D341Med (cell line): ENCODE measurements at places on chromosomes 4 and X.

DNA sequence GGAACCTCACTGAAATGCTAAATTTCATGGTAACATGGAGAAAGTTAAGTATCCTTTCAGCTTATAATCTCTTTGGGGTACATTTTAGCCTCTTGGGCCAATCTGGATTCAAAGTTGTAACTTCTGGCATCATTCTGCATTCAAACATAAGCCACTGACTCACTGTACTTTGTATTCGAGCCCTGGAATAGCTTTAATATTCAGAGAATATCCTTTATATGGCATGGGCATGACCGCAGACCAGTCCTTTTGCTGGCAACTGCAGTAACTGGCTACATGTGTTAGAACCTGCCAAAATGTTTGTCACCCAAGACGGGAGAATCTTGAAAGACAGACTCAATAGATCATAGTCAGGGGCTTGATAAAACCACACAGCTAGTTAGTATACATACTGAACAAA lies 3.3 kb downstream of the GASK1B start:
- no peak for DNase-seq

DNA sequence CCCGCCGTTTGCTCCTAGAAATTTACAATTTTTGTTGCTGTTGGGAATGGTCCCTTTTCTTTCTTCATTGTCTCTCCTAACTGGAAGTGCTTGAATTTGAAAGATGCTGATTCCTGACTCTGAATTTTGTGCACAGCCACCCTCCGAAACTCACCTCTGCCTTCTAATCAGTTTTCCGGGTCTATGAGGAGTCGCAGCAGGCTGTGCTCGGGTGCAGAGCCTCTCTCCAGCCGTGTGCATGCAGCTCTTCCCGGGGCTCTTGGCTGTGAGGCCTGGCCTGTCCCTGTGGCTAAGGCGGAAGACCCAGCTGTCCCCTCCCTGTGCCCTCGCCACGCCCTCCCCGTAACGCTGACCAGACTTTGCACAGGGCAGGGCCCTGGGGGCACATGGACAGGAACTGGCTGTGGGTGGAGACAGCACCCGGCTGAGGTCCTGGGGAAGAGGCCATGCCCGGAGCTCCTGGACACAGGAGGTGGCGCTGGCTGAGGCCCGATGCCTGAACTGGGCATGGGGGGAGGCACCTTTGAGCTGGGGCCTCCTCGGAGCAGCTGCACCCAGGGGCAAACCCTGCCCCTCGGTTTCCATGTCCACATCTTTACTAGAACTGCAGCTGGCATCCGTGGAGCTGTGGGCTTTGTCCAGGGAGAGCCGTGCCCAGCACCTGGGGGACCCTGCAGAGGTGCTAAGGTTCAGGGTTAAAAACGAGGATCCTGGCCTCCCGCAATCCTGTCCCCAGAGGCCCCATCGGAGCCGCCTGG lies 32.6 kb upstream of the SPON2 start:
- DNase-seq, result peak; percentile 36

- DNase-seq, result peak; percentile 54
Observed at GRCh38 chr4:113952452-113953029, 26.9 kb downstream of the ARSJ start.

GRCh38 chr4:87268411-87268810 lies 48.0 kb upstream of the KLHL8 start:
- DNase-seq, result no peak

GRCh38 chr4:4950561-4951290 lies 68.5 kb downstream of the CYTL1 start:
- no peak for DNase-seq

GRCh38 chr4:102959496-102959895 lies 60.0 kb downstream of the SLC9B1 start:
- no peak for DNase-seq

GRCh38 chrX:36436361-36436760 lies 516.8 kb downstream of the CFAP47 start:
- DNase-seq, result no peak

DNA sequence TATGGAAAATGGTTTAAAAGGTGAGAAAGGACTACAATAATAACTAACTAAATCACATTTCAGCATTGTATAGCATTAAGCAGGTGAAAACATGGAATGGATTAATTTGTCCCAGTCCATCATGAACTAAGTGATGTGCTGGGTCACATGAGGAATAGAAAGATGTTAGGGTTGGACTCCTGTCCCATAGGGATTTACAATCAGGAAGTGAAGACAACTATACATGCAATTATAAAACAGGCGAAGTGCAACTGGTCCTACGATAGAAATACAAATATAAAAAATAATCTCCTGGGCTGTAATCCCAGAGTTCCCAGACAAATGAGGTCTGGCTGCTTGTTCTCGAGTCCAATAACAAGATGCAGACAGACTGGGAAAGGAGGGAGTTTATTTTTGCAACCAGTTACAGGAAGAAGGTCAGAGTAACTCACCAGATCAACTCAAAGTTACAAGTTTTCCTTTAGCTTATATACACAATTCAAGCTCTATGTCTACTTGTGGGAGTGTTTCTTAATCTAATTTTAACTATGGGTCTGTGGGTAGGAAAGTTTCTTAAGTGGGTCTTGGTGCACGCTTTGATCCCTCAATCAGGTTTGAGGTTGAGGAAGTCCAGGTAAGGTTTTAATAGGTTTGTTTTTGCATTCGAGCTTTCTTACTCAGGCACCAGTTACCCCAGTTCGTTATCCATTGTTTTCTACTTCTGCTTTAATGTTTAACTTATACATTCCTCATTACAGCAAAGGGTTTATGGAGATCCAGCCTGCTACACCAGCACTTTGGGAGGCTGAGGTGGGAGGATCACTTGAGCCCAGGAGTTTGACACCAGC lies 50.1 kb downstream of the IGFBP7 start:
- DNase-seq, result no peak

- DNase-seq, result no peak
Observed at GRCh38 chr4:6647582-6648230, 7.2 kb downstream of the MRFAP1 start.

- DNase-seq, result no peak
Observed at GRCh38 chr4:108149588-108150380, 18.9 kb downstream of the LEF1 start.

DNA sequence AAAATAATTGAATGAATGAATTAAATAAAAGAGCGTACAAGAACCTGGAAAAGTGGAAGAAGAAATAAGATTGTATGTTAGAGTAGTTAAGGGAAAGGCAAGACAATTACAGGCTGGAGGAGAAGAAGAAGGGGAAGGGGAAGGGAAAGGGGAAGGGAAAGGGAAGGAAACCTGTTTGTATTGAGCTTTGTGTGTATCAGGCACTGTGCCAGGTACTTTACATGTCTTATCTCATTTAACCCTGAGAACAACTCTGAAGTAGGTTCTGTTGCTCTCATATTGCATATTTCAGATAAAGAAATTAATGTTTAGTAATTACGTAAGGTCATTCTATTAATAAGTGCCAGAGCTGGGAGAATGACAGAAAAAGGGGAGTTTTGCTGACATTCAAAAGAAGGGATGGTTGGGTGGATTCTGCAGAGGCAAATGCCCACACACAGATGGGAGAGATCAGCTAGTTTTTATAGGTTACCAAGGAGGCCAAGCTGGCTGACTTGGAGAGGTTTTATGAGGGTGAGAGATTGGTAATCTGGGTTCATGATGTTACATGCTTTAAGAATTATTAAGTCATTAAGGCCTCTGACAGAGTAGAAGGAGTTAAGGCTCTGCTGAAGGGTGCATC lies 92.3 kb upstream of the LCORL start:
- no peak for DNase-seq

DNA sequence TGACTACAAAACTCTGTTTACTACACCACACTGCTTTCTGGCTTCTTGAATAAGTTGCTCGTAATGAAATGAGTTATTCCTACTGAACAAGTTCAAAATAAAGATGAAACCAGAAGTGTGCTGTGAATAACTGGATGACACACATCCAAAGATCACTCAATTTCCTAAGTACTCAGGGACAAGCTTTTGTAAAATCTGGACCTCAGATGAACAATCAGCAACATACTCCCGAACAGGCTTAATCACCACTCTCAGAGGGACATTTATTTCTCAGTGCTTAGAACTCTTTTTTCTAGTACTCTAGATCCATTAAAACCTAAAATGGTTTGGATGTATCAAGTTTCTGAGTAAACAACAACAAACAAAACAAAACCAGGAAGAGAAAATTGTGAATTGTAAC lies 61.5 kb upstream of the EXOC1L start:
- no peak for DNase-seq

DNA sequence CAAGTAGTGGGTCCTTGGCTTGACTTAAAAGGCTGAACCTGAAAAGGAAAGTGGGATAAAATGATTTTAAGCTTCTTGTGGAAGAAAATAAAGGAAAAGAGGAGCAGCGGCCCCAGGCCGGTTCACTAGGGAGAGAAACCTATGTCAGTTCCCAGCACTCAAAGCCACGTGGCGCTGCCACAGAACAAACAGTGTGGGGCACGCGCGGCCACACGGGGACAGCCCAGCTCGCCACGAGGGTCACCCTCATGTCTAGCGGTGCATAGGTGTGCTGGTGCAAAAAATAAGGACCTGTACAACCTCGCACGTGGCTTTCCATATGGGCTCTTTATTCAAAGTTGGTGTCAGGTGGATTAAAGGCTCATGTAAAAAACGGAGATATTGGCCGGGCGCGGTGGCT lies 17.1 kb downstream of the MSANTD1 start:
- DNase-seq, result no peak

DNA sequence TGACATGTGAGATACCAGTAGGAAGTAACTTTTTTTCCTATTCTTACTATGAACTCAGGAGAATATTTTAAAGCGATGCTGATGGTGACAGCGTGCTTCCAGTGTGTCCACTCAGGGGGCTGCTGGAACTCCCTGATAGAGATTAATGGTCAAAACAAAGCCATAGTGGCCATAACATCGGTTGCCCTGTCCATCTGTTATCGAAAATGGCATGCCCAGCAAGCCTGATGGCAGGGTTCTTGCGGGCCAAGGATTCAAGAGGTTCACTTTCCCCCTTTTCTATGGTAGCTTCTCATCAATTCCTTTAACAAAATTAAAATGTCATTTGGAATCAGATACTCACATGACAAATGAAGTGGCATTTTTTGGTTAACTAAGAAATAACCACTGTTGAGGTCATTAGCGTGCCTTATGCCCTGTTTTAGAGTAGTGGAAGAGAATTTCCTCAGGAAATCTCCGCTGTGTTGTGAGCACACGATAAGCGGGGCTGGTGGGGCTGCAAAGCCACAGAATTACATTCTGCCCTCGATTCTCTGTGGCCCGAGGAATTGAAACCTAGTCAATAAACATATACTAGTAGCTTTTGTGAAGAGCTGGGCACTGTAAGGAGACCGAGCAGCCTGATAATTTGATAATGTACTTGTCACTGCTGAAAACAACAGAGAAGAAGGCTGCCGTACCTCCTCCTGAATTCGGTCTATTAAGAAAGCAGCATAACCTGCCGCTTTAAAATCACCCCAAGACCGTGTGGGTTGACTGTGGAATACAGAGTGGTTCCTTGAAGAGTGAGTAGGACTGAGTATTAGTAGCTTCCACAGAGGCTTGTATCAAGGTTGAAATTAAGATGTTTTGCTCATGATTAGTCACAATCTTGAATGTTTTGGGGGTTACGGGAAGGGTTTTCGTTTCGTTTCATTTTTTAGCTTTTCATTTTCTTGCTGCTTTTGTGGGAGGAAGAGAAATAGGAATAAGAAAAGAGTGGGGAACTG lies 46.7 kb downstream of the PTCHD1 start:
- DNase-seq, result no peak

DNA sequence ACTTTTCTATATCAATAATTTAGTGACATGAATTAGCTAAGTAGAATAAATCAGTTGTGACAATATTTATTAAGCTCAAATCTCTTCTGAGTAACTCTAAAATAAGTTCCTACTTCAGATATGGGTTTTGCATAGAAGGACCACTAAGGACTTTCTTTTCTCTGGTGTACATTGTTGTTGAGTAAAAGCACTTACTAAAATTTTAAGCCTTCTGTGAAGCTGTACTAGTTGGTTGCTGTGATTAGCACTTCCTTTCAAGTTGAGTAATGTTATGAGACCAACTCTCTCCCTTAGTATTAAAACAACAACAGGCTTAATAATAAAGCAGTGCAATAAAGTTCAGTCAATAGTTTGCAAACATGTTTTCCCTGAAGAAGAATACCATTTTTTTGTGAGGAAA lies 667.4 kb upstream of the NDST4 start:
- DNase-seq, result no peak

GRCh38 chr4:17662694-17663093 lies 48.3 kb downstream of the MED28 start:
- DNase-seq, result no peak

DNA sequence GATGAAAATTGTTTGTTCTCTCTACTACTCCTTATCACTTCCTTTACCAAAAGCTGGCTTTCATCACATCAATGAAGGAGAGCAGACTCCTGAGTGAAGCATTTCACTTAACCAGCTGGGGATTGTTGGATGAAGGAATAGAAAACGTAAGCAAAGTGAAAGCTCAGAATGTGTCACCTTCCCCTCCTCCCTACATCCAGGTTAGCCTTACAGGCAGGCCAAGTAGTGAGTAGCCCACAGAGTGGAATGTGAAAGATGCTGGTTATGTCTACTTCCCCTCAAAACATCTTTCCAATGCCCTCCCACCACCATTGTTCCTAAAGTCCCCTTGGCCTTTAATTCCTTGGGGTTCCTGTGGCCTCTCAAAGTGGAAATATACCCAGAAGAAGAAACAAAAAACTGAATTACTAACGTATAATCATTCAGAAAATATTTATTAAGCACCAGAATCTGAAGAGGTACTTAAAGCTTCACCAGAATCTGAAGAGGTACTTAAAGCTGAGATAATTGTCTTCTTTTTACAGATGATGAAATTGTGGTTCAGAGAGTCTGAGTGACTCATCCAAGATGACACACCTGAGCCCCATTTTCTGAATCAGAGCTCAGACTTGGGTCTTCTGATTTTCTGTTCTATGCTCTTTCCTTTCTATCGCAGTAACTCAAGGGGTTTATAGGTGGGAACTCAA lies 6.5 kb downstream of the P2RY4 start:
- no peak for DNase-seq

DNA sequence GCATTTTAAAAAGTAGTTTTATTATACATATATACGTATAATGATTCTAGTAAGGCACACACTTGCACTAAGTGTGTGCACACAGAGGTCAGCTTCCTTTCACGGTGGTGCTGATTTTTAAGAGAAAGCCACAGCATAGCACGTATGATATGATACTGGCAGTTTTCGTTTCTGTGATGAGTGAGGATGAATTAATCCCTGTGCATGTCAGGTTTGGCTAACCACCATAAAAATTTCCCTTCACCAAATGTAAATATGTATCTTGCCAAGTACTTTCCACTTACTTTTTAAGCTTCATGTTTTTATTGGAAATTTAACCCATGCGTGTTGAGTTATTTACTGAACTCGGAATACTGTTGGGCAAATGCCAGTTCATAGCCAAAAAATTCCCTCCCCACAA lies 84.6 kb downstream of the SYNPO2 start:
- no peak for DNase-seq

GRCh38 chrX:1591863-1592469 lies 562 bp downstream of the AKAP17A start:
- peak; percentile 44 for DNase-seq

GRCh38 chrX:1618689-1619088 lies 3.8 kb downstream of the ASMT start:
- DNase-seq, result peak; percentile 67

DNA sequence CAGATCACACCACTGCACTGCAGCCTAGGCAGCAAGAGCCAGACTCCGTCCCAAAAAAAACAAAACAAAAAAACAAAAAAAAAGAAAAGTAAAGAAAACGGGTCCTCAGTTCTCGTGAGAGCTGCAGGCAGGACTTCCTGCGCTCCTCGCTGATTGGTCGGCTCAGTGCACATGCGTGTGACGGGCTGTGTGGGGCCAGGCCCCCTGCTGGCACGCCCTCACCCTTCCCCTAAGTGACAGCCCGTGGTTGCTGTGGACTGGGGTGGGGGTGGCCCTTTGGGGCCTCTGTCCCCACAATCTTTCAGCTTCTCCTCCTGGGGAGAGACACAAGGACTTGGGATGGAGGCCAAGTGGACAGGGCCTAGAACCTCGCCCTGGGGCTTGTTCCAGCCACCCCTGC lies at the start of gene FAM9B:
FAM9B (minus strand) TSS at position 139 of the 400 bp plus-strand sequence. CDS start 1,141 bp downstream, outside the sequence.
- no peak for DNase-seq
